Gastroesophageal sphincter (tissue), 4 donors: ENCODE measurements at places on chromosomes 5 and 9. TPM values are rescaled to one million over a fixed set of nuclear protein-coding genes. Genes with fewer than 3 reads are reported as not detected.
A peak's percentile ranks its signal among the peaks of the same experiment; 100 is the strongest.

TMC1 gene
- not detected for total RNA-seq

NR2F1-AS1 gene
- 21.8 TPM for total RNA-seq

TNFSF15 gene
- total RNA-seq, result 0.16 TPM

PCDHGB5 gene
- total RNA-seq, result 9.3 TPM

ENTREP1 gene
- total RNA-seq, result 24.6 TPM

PCDHB2 gene
- total RNA-seq, result 3.0 TPM

MRPL22 gene
- 14.8 TPM for total RNA-seq

GRCh38 chr9:126666155-126666803, 52.6 kb downstream of the LMX1B start:
- ATAC-seq, result no peak

- no peak for ATAC-seq
Measured at GRCh38 chr9:4887556-4887955, 94.8 kb downstream of the RCL1 start.

GRCh38 chr5:24623624-24624023, 21.2 kb downstream of the CDH10 start:
- ATAC-seq, result no peak

DNA sequence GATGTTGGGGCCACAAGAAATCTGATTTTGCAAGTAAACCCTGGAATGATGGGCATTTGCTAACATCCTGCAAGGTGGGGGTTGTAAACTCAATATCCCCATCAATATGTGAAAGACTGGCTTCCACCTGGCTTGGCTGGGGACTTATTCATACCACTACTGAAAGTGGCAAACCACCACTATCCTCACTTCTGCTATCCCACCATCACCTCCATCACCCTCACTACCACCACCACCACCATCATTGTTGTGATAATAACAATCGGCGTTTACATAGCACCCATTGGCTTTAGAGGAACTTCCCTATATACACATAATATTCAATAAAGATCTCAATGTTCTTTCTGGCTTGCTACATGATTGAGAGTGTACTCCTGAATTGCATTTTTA, 224.7 kb upstream of the DAP start:
- no peak for ATAC-seq

DNA sequence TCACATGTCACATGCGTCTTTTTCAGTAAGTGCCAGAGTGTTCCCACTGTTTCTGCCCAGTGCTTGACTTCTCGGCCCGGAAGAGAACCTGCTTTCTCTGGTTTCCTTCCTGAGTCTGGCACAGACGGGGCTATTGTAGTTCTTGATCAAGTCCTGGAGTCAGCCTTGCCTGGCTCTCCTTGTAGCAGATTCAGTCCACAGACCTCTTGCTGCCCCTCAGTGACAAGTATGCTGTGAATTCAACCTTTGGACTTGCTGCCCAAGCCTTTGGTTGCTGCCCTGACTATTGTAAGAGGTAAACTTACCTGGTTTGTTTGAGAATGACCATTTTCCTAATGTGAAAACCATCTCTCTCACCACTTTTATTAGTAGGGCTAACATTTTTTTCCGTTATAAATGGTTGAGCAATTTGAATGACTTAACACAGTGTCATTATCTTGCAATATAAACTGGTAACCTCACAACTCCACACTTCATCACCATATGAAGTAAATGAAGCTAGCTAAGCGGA, 24.7 kb downstream of the ZBTB34 start:
- no peak for ATAC-seq

DNA sequence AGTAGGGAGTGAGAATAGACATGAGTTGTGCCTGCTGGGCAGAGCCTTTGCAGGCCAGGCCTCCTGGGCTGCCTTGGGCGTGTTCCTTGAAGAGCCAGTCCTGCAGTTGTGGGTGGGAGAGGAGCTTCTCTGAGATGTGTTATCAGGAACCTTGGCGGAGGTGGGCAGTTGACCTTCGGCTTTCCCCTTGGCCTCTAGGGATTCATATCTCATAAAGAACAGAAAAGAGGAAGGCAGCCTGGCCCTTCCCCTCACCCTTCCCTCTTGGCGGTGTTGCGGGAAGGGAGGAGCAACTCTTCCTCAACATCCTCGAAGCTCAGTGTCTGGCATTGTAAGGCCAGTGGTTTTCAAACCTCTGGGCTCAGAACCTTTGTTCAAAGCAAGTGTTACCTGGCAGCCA, 59.2 kb downstream of the DAPK1 start:
- no peak for ATAC-seq

DNA sequence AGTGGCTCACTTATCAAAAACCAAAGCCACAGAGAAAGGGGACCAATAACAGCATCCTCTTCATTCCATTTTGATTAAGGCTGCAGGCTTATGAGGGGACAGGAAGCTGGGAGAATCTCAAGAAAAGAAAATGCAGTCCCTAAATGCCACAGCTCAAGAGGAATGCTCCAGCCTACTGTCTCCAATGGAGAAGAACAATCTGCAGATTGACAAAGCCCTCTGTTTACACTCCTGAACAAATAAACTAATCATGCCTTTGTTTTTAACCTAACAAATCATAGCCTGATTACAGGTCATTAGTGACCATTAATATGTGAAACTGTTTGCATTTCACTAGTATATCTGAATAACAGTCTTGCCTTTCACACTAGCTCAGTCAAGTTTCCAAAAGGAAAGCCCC, 26.5 kb downstream of the PPP2R2B start:
- no peak for ATAC-seq

GRCh38 chr5:76716456-76717157, 681 bp downstream of the F2R start:
- ATAC-seq, result no peak

GRCh38 chr5:18113721-18114120, 479.5 kb downstream of the TAF11L14 start:
- no peak for ATAC-seq

- peak; percentile 86 for ATAC-seq
Measured at GRCh38 chr9:130433168-130433946, 11.4 kb upstream of the ASS1 start.

DNA sequence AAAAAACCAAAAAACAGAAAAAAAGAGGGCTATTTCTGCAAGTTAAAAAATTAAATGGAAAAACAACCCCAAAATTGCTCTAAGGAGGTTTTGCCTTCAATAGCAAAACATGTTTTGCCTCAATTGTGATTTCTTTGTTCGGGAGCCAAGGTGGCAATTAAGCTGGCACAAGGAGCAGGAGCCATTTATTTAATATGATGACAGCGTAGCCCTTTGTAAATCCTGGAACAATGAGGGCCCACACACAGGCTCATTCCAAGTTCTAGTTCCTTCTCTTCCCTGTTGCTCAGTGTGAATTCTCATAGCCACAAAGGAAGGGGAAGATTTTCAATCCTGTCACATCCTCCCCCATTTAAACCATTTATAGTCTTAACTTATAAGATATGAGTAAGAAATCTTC, 353.2 kb downstream of the PDE4D start:
- ATAC-seq, result no peak

DNA sequence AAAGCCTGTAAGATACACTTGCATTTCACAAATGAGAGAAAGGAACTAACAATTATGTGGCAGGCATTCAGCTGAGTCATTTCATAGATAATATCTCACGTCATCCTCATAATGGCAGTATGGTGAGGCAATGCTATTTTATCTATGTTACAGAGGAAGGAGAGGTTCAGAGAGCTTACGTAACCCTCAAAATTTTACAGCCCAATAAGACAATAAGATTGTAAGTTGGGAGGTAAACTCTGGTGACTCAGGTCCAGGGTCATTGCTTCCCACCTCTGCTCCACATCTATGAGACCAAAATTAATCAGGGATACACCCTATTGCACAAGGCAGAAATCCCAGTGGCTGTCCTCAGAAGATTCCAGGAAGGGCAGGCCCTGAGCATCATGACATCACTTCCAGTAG, 309.7 kb downstream of the NSG2 start:
- peak; percentile 86 for ATAC-seq

- no peak for ATAC-seq
Measured at GRCh38 chr5:151740958-151741373, 17.5 kb downstream of the ATOX1 start.

DNA sequence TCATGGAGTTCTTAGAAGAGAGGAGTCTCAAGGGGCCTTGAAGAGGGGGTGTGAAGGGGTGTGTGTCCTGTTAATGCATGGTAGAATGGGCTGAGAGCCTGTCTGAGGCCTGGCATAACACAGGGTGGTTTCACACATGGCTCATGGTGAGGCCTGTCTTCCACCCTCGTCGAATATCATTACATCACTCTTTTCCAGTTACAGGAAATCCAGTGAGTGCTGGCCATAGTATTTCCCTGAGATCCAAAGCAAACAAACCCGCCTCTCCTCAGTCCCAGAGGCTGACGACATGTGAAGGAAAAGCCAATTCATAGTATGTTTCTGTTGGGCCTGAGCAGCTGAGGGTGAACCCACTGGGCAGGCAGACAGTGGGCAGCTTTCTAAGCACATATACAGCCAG, 159.4 kb upstream of the NR3C1 start:
- peak; percentile 69 for ATAC-seq

DNA sequence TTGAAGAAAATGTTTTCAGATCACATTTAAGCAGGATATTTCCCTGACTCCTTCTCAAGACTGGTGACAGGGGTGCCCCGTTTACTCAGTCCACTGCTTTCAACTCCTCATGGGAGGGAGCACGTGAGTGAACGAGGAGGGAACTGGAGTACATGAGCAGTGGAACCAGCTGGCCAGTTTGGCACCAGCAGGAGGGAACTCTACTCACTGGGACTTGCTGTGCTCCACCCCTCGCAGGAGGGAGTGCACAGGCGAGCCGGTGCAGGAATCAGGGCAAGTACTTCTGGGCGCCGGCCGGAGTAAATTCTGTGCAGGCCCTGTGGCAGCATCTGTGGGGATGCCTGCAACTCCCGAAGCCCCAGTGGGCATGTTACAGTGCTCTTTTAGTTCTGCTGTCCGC, 1941.1 kb upstream of the C9orf72 start:
- ATAC-seq, result no peak

DNA sequence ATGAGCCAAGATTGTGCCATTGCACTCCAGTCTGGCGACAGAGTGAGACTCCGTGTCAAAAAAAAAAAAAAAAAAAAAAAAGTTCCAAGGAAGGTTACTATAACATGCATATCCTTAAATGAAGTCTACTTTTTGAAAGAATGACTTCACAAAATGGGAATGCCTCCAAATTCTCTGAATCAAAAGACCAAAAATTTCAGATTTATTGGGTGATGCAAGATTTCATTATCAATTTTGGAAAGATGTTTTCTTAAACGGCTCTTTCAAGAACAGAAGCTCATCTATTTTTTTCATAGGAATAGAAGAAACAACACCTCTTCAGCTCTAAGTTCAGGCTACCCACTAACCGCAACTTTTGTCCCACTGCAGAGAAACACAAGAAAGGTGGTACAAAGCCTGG, 69.9 kb downstream of the AUH start:
- ATAC-seq, result no peak

- ATAC-seq, result no peak
Measured at GRCh38 chr5:124056991-124057723, 545.2 kb downstream of the CSNK1G3 start.

DNA sequence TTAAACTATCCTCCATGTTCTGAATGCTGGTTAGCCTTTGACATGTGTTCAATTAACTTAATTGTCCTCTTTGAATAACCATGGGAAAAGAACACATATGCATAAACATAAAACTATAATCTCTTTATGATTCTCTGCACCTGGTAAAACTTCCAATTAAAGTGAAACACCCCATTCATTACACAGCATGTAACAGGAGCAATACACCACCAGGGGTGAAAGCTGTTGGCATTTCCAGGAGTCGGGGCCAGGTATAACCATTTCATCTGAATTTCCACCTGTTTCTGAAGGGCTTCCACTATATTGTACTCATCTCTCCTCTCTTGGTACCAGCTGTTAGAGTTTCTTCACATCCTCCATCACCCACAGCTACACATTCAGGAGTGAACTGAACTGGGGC, 303.8 kb downstream of the EDIL3 start:
- no peak for ATAC-seq

- no peak for ATAC-seq
Measured at GRCh38 chr5:54148067-54148845, 162.1 kb downstream of the ARL15 start.

GRCh38 chr9:20524776-20525175, 97.5 kb downstream of the MLLT3 start:
- ATAC-seq, result no peak

GRCh38 chr9:135971892-135972291, 10.7 kb upstream of the UBAC1 start:
- no peak for ATAC-seq

GRCh38 chr9:135480071-135480939, 723 bp downstream of the PPP1R26 start:
- peak; percentile 62 for ATAC-seq

DNA sequence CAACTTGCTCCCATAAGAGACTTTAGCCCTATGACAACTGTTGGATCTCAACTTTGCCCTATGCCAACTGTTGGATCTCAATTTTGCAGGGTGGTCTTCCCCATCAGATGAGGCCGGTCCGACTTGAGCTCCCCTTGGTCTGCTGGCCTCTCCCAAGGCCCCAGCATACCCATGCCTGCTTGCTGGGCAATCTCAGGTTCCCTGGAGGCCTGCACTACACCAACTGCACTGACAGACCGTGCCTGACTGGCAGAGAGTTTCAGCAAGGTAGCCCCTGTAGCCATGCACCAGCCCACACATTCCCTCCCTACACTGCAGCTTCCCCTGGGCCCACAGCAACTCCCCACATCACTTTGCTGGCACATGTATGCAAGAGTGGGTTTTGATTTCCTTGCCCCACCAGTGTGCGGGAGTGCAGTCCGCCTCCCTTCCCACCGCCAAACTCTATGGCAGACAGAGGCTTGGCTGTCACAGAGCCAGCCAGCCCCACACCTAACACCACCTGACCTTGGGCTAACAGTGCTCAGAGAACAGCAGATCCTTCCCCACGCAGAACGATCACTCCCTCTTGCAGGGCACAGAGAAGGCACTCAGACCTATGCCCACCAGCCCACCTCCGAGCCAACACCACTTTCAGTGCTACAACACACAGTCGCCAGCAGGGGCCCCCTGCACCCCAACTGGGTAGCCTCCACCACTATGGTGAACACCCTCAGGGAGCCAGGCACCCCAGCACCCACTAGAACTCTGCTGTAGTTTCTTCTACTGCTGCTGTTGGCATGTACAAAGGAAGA, 279.9 kb upstream of the COX7C start:
- no peak for ATAC-seq

GRCh38 chr9:14888272-14888671, 22.0 kb downstream of the FREM1 start:
- no peak for ATAC-seq

DNA sequence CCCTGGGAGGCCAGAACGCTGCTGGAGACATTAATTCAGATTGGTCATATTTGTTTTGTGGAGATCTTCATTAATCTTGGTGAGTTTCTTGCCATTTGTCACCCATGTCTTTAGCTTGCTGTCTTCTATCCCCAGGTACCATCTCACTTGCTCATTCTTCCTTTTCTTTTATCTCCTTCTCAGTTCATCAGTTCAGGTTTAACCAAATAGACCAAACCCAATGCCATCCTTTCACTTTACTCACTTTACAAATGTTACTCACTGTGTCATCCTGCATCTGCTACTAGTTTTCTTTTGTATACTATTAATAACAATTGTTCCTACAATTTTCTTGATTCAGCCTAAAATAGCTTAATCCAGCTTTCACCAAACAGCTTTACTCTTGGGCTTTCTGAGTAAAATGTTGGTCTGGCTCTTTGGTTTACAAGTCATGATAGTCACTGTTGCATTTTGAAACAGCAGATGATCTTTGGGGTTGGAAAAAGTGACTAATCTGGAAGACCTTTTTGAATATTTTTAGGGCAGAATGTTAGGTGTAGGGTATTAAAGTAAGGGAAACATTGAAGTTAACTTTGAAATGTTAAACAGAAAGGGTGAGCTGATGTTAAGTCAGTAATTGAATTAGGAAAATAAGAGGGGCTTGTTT, 246.9 kb downstream of the ZSWIM6 start:
- ATAC-seq, result no peak
